ENCODE measurements at places on chromosomes 16 and 17.

- peak; percentile 46 for DNase-seq
These were observed at the start of gene IKZF3 for GRCh38 chr17:39863918-39864746. IKZF3 (minus strand) TSS chr17:39864312; CDS start chr17:39864126, 186 bp downstream.

DNA sequence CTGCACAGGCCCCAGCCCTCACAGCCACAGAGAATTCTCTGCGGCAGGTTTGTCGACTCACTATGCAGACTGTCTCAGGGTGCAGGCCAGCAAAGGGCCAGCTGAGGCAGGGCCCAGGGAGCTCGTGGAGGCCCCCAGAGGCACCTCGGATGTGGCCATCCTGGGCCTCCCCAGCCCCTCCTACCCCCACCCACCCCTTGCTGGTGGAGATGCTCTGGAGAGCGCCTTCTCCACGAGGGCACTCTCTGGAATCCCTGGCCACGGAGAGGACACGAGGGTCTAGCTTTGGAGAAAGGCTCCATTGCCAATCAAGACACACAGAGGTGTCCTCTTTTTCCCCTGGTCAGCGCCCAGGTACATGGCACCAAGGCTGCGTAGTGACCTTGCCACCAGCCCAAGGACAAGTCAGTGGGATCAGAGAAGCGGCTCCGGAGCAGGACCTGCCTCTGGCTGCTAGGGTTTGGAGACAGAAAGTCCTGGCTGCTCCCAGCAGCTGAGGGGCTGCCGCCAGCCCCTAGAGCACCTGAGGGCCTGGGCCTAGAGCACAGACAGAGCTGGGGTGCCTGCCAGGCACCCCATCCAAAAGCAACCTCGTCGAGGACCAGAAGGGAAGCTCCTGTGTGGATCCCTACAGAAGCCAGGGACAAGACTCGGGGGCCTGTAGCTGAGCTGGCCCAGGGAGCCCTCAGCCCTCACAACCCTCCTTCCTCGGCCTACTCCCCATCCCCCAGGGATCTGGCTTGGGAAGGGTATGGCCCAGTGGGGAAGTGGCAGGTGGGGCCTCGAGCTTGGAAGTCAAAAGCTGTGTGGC lies 18.7 kb downstream of the ARL2BP start:
- no peak for DNase-seq

DNA sequence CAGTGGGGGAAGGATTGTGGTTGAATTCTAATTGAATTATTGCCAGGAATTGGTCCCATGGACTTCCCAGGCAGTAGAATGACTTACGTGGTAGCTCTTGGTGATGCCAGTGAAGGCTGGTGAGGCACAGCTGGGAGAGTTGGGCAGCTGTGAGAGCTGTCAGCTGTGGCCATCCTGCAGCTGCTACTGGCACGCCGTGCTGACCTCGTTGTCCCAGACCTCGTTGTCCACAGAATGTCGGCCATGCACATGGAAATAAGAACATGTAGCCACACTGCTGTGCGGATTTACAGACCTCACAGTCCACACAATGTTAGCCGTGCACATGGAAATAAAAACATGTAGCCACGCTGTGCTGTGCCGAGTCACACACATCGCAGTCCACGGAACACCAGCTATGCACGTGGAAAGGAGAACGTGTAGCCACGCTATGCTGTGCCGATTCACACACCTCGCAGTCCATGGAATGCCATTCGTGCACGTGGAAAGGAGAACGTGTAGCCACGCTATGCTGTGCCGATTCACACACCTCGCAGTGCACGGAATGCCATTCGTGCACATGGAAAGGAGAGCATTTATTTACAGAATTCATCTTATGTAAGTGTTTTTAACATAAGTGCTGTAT lies 59.2 kb downstream of the BANP start:
- DNase-seq: no peak

DNA sequence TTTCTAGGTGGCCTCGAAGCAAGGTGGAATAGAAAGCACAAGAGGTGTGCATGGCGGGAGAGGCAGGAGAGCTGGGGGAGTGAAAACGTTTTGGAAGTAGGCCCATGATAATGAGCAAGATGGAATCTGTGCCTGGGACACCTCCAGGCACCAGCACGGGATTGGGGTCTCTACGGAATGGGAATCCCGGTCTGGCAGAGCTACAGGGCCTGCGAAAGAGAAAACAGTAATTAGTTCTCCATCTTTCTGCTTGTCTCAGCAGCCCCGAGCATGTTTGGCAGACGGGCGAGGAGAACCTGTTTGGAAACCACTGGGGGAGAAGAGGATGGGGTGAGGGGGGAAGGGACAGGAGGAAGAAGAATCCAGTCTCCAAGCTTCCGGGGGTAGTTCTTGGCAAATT lies 258.7 kb downstream of the SOX9 start:
- no peak for DNase-seq

GRCh38 chr16:78386557-78387324 lies 287.3 kb downstream of the WWOX start:
- no peak for DNase-seq

- no peak for DNase-seq
These were observed 406.5 kb upstream of the CDH5 start for GRCh38 chr16:65959983-65960382.

DNA sequence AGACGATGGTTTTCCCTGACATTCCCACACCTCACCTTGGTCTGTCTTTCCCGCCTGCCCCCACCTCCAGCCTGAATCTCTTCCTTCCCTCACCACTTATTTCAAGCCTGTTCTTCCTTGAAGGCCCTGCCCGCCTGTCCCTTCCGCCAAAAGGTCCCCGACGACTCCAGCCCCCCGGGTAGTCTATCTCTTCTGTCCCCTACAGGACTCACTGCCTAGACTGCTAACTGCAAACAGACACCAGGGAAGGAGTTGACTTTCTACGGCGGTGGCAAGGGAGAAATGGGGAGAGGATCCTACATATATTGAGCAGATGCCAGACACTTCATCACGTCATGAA lies 53.7 kb downstream of the NT5M start:
- no peak for DNase-seq

- DNase-seq: no peak
These were observed 122.5 kb downstream of the DNAH9 start for GRCh38 chr17:11720816-11721215.

DNA sequence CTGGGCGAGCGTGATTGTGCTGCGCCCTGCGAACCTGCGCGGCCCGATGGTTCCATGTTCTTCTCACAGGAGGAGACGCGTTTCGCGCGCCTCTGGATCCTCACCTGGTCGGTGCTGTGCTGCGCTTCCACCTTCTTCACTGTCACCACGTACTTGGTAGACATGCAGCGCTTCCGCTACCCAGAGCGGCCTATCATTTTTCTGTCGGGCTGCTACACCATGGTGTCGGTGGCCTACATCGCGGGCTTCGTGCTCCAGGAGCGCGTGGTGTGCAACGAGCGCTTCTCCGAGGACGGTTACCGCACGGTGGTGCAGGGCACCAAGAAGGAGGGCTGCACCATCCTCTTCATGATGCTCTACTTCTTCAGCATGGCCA lies 1.0 kb downstream of the FZD2 start:
- DNase-seq: no peak

DNA sequence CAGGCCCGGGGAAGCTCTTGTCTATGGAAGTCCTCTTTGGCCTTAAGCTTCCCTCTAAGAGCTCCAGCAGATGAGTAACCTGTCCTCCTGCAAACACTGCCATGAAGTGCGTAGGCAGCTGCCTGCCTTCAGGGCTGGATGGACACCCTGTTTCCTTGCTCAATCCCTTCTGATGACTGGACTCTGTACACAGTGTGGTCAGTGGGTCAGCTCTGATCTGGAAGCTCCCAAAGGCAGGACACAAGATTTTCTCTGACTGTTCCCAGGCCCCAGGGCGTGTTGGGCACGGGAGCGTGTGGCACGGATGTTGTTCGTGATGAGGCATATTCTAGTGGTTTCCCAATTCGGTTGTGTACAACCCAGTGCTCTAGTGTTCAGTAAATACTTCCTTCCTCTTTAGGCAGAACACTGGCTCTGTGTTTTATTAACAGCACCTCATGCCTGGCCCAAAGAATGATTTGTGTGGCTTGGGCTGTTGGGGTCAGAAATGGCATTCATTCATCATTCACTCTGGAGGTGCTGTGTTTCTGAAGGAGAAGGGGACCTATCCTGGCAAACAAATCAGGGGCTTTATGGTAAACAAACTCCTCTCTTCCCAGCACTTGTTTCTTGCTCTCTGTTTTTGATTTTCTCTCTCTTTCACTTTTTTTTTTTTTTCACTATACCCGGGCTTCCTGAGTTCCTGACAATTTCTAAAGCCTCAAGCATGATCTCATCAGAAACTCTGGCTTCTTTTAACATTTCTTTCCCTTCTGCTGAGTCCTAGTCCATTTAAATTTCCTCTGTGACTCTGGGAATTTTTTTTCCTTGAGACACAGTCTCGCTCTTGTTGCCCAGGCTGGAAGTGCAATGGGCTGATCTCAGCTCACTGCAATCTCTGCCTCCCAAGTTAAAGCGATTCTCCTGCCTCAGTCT lies 12.0 kb upstream of the RNF157 start:
- DNase-seq: peak; percentile 94

GRCh38 chr16:1780677-1781072 lies 1.7 kb downstream of the SPSB3 start:
- no peak for DNase-seq

- DNase-seq: no peak
These were observed 1469.5 kb upstream of the GOT2 start for GRCh38 chr16:60203525-60204124.

DNA sequence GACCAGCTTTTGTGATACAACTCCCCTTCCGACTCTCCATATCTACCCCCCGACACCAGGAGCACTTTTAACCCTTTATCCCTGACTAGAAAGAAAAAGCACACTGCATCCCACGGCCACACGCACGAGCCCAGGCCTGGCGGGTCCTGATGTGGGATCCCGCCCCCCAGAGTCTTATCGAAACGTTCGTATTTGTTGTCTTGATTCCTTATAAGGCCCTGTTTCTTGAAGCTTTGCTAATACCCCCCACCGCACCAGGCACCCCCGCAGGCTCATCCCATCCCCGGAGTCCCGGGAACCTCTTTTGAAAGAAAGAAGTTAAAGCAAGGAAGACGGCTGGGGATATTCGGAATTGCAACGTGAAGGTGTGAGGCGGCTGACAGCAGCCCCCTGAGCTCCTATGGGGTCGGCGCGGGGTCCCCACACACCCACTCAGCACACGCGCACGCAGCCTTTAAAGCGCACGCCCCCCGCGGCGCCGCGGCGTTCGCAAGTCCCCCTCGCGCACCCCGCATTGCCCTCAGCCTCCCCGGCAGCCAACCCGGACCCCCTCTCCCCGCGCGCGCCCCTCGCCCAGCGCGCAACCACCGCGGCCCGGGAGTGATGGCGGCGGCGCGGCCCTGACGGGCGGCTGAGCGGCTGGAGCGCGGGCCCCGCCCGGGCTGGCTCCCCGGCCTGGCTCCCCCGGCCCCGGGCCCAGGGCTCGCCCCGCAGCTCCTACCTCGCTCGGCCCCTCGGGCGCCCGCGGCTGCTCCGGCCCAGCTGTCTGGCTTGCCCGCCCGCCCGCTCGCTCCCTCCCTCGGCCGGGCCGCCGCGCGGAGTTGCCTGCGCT lies 448 bp downstream of the STAT5B start:
- no peak for DNase-seq

GRCh38 chr16:65413861-65414260 lies 292.0 kb upstream of the CDH11 start:
- no peak for DNase-seq

- DNase-seq: no peak
These were observed 10.1 kb upstream of the RASD1 start for GRCh38 chr17:17506181-17506741.

DNA sequence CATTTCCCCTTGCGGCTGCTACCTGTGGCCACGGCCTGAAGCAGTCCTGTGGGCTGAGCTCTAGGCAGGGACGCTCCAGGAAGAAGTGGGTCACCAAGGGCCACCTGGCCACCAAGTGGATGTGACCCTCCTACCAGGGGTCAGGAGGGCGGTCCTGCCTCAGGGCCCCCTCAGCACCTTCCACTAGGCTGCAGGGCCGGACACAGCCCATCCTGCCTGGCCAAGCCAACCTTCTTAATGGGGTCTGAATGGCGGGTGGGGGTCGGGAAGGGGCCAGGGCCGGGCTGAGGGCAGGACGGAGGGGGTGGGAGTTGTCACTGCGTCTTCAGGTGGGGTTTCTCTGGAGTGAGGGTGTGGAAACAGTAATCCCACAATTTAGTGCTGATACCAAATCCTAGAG lies 13.2 kb upstream of the MLKL start:
- DNase-seq: no peak

GRCh38 chr16:57371494-57372371 lies 557 bp upstream of the CX3CL1 start:
- DNase-seq: no peak

- peak; percentile 18 for DNase-seq
These were observed 96.4 kb upstream of the SHISA6 start for GRCh38 chr17:11144358-11145233.

- DNase-seq: no peak
These were observed 97.3 kb downstream of the PLCG2 start for GRCh38 chr16:81876273-81876900.

DNA sequence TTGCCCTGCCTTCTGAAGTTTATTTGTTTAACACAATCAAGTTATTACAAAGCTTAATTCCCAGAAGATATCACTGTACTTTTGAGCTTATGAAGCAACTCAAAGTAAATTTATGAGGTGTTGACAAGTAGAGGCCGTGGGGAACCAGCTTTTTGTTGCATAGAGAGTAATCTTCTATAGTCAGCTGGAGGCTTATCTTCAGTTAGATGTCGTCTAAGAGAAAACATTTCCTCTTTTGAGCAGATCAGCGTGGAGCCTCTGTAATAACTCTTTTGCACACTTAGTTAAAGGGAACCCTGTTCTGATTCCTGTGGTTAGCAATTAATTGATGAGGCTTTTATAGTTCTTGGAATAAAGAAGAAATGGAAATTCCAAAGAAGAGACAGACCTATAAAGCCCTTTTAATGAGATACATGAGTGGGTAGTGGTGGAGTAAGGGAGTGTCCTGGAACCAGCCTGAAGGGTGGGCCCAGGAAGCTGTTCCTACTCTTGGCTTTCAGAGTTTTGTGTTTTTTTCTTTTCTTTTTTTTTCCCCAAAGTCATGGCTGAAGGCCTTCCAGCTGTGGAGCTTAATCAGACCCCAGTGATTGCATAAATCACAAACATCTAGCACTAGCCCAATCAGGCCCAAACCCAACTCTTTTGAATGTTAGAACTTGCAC lies 28.9 kb upstream of the MAP3K14 start:
- DNase-seq: no peak

GRCh38 chr17:67696853-67697498 lies 20.8 kb upstream of the NOL11 start:
- no peak for DNase-seq

DNA sequence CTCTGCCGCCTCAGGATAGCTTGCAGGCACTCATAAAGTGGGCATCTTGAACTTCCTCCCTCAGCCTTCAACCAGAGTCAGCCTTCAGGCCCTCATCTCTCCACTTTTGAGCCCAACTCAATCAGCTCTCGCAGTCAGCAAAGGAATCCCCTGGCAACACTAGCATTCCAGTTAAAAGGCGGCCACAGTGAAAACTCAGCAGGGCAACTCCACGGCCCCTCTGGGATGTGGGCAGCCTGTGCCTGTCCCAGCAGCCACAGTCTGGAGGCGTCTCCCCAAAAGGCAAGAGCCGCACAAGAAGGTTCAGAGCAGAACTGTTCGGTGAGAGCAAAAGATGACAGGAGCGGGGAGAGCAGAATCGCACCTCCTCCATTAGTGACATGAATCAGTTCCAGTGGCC lies 9.0 kb downstream of the TMEM11 start:
- no peak for DNase-seq

Measured in HepG2 (cell line).